ENCODE measurements at places on chromosomes 11 and 22. TPM values are rescaled to one million over a fixed set of nuclear protein-coding genes. Genes with fewer than 3 reads are reported as not detected.

The UBE2L6 gene
- 44.5 TPM for total RNA-seq

The SLC22A9 gene
- not detected for total RNA-seq

The MPZL3 gene
- total RNA-seq = 0.25 TPM

The SLC22A25 gene
- not detected for total RNA-seq

The APOL1 gene
- 14.9 TPM for total RNA-seq

The F2 gene
- 3.1 TPM for total RNA-seq

The CRYBB2 gene
- total RNA-seq = not detected

The IGSF22 gene
- not detected for total RNA-seq

The OR52I2 gene
- not detected for total RNA-seq

The FUT4 gene
- total RNA-seq = 3.1 TPM

The ZC3H7B gene
- 21.0 TPM for total RNA-seq

The MS4A6A gene
- total RNA-seq = not detected

All from A549 treated with AZD2906 at 1 μM for 4 hours (cell line).